ENCODE measurements at places on chromosomes 6 and 20. TPM values are rescaled to one million over a fixed set of nuclear protein-coding genes. Genes with fewer than 3 reads are reported as not detected.

PRSS35 gene
- total RNA-seq = 0.06 TPM

CRISP2 gene
- not detected for total RNA-seq

CLDN20 gene
- total RNA-seq = not detected

VGLL2 gene
- total RNA-seq = not detected

CENPB gene
- total RNA-seq = 68.2 TPM

BCL2L1 gene
- total RNA-seq = 263 TPM

CAGE1 gene
- 0.06 TPM for total RNA-seq

CST3 gene
- total RNA-seq = 0.86 TPM

E2F3 gene
- 29.7 TPM for total RNA-seq

RREB1 gene
- total RNA-seq = 16.8 TPM

MAK gene
- total RNA-seq = 2.8 TPM

DPPA5 gene
- total RNA-seq = not detected

MCHR2 gene
- total RNA-seq = not detected

PACSIN1 gene
- 0.11 TPM for total RNA-seq

SH3BGRL2 gene
- total RNA-seq = 0.94 TPM

ADGRG6 gene
- 0.73 TPM for total RNA-seq

RNF144B gene
- total RNA-seq = 0.36 TPM

CST2 gene
- total RNA-seq = not detected

HDGFL1 gene
- not detected for total RNA-seq

SEMG2 gene
- not detected for total RNA-seq

EEF1A1 gene
- total RNA-seq = 7,846 TPM

PTGIS gene
- 7.9 TPM for total RNA-seq

OR12D3 gene
- not detected for total RNA-seq

All from activated CD8-positive, alpha-beta memory T cell treated with anti-CD3 and anti-CD28 coated beads for 36 hours (primary cell).